DMS79 treated with DMSO at 0.1 percent for 48 hours (cell line): ENCODE measurements at places on chromosomes 11 and 22.

GRCh38 chr11:11028017-11028692, 170.3 kb upstream of the ZBED5 start:
- peak; percentile 30 for DNase-seq

GRCh38 chr11:130473056-130473794, 24.8 kb downstream of the ADAMTS15 start:
- no peak for DNase-seq

DNA sequence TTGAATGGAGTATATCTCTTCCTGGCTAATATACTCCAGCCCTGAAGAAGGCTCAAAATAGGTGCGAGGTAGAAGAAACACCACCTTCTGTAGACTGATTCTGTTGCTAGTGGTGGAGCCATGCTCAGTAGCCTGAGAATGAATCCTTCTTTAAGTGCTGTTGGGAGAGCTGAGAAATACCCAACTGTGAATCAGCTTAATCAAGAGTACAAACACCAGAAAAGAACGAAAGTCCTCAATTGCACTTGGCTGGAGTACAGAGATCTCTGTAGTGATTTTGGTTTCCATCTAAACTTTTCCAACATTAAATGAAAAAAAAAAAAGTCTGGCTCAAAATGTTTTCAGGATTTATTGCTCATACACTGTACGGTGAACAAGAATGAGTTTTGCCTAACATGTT, 619.1 kb downstream of the METTL15 start:
- no peak for DNase-seq

GRCh38 chr11:113475160-113475761, at the start of gene DRD2:
DRD2 (minus strand) TSS chr11:113475398; CDS start chr11:113424651, 50,747 bp downstream.
- DNase-seq, result peak; percentile 22

DNA sequence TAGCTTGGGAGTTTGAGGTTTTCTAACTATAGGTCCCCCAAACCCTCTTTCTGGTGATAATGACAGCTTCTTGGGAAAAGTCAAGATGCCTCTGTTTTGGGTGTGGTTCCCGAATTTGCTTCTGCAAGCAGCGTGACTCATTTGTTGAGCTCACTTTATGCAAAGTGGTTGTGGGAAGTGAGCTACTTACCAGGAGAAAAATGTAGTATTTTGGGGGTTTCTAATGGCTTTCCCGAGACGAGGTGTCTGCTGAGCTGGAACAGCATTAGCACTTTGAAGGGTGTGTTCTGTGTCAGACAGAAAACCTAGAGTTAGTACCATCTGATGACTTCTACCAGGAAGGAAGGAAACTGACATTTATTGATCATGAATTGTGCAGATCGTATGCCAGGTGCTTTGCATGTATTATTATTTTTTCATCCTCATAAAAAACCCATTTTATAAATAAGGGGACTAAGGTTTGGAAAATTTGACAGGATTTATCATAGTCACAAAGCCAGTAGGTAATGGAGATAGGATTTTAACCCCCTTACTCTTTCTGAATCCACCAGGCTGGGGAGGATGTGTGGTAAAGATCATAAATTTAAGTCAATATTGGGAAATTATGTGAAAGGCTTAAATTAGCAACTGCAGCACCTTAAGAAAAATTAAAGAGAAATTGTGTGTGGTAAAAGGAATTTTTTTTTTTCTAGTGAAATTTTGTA, 108.8 kb upstream of the CD44 start:
- DNase-seq, result no peak

GRCh38 chr11:132115454-132115853, 745.0 kb downstream of the NTM start:
- no peak for DNase-seq

DNA sequence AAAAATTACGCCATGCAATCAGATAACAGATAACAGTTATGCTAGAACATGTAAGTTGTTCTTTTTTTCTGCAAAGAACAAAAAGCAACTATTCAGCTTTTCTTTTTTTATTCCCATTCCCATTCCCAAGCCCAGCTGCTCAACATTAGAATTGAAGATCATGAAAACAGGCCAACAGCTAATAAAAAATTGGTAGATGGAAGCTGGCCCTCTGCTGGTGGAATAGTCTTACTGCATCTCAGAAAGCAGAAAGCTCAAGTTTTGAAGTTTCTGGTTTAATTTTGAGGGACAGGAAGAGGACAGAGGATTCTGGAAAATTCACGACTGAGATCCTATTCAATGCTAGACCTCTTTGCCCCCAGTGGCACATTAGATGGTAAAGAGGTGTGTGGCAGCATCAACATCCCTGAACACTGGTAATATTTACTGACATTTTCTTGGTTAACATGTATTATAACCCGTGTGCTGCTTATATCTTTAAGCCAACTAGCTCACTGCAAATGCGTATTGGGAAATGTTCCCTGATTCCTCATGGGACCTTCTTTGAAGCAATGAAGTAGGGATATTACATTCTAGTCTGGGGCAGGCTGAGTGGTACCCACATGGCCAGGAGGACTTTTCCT, 591.2 kb downstream of the OPCML start:
- peak; percentile 27 for DNase-seq

- no peak for DNase-seq
These were observed 60.2 kb downstream of the KIAA1671 start for GRCh38 chr22:25012741-25013143.

DNA sequence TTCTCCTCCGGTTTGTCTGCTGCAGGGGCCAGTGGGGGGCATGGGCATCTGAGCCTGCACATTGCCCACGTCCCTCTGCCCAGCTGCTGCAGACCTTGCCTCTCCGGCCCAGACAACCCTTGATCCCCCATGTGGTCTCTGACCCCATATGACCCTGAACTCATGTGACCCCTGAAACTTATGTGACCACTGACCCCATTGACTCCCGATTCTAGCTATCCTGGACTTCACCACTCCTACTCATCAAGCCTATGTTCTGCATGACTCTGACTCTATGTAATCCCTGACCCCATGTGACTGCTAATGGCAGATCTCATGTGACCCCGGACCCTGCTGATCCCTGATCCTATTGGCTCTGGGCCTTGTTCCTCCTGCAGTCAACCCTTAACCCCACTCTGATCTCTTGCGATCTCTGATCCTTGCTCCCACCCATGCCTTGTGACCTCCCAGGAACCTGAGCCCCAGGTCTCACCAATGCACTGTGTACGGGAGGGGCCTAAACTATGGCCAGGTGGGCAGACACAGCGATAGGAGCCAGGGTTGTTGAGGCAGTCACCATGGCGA, 5.7 kb downstream of the LTBP3 start:
- peak; percentile 40 for DNase-seq

DNA sequence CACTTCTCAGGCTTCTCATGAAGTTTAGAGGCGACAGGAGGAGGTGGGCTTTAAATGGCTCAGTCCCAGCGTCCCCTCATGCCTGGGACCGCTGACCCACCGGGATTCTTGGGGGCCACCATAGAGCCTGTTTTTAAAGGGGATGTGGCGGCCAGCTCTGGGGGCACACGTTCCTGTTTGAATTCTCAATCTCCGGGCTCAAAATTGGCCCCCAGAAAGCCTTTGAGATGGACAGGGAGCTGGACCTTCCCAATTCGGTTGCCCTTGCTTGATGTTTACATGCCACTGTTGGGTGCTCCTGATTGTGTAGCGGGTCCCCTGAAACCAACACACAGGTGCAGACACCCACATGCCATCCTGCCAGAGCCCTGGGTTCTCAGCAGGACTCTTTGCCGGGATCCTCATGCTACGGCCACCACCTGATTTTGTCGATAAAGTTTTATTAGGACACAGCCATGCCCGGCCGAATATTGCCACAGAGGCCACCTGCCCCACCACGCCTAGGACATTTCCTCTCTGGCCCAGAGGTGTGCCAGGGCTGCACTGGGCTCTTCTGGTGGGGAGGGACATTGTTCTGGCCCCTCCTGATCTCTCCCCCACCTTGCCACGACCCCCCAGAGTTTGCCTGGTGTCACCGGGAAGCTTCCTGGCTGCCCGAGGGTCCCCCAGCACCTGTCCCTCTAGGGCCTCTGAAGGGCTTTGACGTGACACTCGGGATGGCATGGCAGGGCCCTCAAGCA, 71.6 kb downstream of the KCNQ1 start:
- DNase-seq, result no peak

GRCh38 chr11:78516281-78516680, 58.4 kb downstream of the NARS2 start:
- DNase-seq, result no peak

- DNase-seq, result no peak
These were observed 8.9 kb downstream of the HPS4 start for GRCh38 chr22:26474682-26475081.

DNA sequence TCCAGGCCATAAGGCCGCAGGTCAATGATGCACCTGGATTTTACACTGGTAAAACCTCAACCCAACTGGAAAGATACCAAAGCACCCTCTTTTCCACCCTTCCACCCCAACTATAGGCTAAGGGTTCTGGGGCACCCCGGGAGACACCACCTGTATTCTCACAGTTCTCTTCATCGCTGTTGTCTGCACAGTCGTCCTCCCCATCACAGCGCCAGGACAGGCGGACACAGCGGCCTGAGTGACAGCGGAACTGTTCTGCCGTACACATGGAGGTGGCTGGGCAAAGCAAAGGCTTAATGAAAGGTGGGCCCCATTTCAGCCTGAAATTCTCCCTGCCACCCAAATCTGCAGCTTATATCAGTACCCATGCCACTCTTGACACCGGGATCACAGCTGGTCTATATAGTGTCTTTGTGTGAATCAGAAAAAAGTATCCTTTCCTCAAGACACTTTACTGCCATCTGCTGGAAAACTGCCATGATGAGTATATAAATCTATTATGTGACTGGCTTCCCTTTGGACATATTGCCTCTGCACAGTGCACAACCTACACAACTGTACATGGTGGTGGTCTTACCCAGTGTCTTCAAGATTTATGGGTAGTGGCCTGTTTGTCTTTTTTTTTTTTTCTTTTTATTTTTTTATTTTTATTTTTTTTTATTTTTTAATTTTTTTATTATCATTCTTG, 21.5 kb downstream of the LRP4 start:
- DNase-seq, result peak; percentile 19

GRCh38 chr11:20093775-20094174, 66.5 kb downstream of the DBX1 start:
- no peak for DNase-seq

DNA sequence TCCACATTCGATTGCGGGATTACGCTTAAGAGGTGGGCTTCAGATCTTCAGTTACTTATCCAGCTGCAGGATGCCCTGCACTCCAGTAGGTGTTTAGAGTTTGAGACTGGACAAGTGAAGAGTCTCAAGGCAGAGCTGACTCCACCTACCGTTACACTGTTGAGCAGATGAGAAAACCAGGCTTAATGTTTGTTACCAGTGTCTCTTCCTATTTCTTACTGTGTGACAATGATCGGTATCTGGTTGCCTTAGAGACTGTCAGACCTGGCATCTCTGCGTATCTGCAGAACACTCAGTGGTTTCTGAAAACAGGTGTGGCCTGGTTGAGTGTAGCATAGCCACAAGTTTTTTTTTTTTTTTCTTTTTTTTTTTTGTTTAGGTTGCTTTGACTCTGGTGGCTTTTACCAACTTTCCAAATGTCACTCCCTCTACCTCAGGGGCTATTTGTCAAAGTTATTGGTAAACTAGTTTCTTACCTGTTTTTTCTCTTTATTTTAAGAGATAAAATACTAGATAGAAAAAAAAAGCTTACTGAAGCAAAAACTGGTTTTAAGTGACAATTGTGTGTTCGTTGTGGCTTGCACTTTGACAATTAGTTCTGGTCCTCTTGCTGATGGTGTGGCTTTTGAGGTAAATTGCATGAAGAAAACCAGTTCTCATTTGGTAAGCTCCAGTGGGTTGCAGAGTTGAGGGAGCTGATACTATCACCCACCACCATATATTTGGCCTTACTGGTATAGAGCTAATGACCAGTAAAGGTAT, 284.8 kb downstream of the ETS1 start:
- DNase-seq, result peak; percentile 85

DNA sequence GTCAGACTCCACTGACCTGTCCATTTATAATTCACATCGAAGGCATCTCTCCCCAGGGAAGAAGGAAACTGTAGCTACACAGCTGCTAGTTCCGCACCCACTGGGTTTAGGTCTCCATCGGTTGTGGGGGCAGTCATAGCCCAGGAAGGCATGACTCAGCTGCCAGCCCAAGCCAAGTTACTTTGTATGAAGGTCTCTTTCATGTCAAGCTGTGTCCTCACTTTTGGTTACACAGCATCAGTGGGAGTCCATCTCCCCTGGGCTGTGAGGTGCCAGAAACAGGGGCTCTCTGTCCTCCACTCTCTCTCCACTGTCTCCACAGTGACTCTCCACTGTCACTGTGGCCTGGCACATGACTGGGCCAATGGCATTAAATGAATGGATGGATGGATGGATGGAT, 585.2 kb downstream of the BRD1 start:
- DNase-seq, result no peak

- no peak for DNase-seq
These were observed 23.1 kb upstream of the FZD4 start for GRCh38 chr11:86978247-86978646.

DNA sequence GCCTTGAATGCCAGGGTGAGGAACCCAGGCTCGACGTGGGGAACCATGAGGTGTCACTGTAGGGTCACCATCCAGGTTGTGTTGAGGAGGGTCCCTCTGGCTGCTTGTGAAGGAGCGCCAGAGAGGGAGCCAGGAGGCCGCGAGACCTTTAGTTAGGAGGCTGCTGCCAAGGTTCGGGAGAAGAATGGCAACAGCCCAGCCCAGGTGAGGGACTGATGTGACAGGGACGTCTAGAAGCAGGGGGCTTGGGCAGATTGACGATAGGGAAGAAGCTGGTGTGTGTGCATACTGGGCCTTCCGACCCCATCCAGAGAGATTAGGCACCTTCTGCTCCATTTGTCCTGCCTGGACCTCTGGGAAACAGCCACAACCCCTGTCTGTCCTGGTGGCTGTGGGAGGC, 49.0 kb downstream of the MYO7A start:
- no peak for DNase-seq

DNA sequence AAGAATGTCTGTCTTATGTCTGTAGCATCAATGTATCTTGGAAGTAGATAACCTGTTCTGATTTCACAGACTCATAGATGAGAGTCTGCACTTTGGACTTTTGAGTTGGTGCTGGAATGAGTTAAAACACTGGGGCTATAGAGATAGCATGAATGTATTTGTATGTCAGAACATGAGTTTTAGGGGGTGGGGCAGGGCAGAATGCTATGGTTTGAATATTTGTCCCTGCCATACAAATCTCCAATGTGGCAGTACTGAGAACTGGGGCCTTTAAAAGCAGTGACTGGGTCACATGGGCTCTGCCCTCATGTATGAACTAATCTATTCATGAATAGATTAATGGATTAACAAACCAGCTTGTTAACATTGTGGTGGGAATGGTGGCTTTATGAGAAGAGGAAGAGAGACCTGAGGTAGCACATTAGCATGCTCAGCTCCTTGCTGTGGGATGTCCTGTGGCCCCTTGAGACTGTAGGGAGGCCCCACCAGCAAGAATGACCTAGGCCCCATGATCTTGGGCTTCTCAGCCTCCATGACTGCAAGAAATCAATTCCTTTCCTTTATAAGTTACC, 15.5 kb upstream of the OR52K1 start:
- DNase-seq, result no peak

- DNase-seq, result no peak
These were observed 48.9 kb upstream of the TBCEL start for GRCh38 chr11:120974965-120975364.
